GM12864 (cell line): ENCODE measurements at places on chromosomes 2 and 18.

GRCh38 chr2:191369034-191369433 lies 123.8 kb downstream of the MYO1B start:
- DNase-seq, result no peak

DNA sequence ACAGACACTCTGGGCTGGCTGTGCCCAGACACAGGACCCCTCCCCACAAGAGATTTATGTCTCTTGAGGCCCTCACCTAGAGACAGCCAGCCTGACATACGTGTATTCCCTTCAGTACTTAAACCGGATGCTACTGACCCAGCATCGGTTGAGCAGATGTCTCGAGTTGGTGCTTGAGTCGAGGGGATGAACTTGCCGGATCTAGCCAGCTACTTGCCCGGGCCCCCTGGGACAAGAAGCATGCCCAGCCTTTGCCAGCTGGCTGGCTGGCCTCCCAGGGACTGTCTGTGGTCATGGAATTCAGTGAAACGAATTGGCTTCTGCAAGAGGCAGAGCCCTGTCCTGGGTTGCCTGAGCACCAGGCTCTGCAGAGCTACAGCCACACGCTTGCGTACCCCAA lies 36.0 kb downstream of the DNMT3A start:
- DNase-seq, result no peak

- no peak for DNase-seq
These were observed 137.9 kb upstream of the PID1 start for GRCh38 chr2:229408962-229409361.

GRCh38 chr2:32947484-32948143 lies 861 bp downstream of the LTBP1 start:
- DNase-seq, result no peak

DNA sequence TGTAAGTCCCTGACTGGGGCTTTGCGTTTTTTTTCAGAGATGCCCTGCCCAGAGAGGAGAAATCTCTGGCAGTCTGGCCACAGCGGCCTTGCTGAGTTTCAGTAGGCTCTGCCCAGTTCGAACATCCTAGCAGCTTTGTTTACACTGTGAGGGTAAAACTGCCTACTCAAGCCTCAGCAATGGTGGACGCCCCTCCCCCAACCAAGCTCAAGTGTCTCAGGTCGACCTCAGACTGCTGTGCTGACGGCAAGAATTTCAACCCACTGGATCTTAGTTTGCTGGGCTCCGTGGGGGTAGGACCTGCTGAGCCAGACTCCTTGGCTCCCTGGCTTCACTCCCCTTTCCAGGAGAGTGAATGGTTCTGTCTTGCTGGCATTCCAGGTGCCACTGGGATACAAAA lies 31.7 kb downstream of the L3MBTL4 start:
- no peak for DNase-seq

- DNase-seq, result no peak
These were observed 3.3 kb downstream of the PDCD1 start for GRCh38 chr2:241855245-241855887.

DNA sequence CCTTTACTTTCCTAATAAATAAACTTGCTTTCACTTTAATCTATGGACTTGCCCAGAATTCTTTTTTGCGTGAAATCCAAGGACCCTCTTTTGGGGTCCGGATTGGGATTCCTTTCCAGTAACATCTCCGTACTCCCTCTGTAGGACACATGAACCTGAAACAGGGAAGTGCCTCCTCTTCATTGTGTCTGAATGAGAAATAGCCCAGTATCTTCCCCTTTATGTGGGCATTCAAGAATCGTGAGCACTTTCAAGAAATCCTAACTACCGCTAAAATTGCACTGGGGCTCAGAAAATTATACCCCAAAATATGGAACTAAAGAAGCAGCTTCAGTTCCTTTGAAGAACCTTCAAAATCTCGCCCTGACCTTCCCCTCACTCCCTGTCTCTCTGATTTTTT lies 7.8 kb upstream of the POMC start:
- no peak for DNase-seq

DNA sequence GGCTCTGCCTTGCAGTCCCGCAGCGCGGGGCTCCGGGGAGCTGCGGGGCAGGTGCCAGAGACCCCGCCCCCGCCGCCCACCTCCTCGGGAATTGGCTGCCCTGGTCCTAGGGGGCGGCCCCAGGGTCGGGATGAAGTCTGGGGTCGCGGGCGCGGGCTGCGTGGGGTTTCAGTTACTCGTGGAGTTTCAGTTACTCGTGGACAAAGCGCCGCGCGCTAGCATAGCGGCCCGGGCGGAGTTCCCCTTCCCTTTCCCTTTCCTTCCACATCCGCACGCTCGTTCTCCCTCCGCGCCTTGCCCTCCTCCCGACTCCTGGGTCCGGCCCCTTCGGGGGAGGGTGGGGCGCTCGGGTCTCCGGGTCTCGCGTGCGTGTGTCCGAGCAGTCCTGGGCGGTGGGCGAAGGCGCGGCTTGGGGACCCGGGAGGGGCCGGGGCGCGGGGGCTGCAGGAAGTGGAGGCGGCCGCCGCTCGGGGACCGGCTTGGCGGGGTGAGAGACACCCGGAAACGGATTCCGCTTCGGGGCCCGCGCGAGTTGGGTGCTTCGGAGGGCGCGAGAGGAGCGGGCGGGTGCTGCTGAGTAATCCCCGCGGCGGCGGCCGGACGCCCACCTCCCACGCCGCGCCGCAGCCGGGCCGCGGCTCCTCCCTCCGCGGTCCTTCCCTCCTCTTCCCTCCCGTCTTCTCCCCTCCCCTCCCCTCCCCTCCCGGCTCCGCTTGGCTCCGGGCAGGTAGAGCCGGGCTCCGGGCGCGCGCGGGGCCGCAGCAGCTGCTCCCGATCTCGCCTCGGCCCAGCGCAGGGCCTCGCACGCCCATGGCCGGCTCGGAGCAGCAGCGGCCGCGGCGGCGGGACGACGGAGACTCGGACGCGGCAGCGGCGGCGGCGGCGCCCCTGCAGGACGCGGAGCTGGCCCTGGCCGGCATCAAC lies at the start of gene TTC39C:
Gene TTC39C (plus strand): TSS at position 693 of the 924 bp plus-strand sequence. CDS start 118 bp downstream, at position 811.
- DNase-seq, result no peak

DNA sequence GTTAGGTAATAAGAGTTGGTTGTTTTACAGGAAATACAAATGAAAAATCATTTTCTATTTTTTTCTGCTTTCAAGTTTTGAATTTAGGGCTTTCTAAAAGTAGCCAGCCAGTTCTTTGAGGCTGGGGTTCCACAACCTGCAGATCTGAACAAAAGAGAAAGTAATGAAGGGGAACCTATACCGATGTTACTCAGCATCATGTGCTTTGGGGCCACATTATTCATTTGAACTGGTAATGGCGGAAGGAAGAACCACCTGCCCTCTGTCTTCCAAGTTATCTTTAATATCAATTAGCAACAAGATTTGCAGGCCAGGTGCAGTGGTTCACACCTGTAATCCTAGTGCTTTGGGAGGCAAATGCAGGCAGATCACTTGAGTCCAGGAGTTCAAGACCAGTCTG lies 12.9 kb upstream of the MRO start:
- no peak for DNase-seq

- no peak for DNase-seq
These were observed 119.2 kb upstream of the FHL2 start for GRCh38 chr2:105517814-105518705.

DNA sequence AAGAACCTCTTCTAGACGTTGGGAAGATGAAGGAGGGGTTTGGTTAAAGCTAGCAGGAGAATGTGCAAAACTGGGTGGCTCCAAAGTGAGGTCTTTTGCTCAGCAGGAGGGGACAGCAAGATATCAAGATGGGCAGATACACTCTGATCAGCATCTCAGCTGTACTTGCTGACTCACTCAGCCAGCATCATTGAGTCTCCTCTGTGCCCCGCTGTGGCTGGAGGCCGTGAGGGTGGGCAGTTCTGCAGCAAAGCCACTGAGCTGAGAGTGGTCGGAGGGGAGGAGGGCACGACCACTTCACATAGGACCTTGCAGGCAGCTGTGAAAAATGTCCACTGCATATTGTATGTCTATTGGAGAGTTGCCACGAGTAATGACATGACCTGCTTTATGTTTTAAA lies 152.0 kb downstream of the CAPN13 start:
- DNase-seq, result no peak

DNA sequence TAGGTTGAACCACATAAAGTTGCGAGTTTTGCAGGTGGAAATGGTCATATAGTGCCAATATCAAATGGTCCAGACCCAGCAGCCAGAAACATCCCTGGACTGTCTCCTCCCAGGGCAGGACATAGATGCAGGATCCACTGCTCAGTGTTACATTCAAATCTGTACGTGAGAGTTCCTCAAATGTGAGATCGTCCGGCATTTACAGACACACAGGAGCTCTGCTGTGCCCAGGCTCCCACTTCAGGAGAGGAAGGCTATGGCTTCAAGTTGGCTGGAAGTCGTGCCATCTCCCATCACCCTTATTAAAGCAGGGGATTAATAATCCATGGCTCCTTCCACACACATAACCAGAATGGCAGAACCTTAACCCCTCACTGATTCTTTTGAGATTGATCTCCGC lies 688.2 kb upstream of the HS6ST1 start:
- DNase-seq, result no peak

DNA sequence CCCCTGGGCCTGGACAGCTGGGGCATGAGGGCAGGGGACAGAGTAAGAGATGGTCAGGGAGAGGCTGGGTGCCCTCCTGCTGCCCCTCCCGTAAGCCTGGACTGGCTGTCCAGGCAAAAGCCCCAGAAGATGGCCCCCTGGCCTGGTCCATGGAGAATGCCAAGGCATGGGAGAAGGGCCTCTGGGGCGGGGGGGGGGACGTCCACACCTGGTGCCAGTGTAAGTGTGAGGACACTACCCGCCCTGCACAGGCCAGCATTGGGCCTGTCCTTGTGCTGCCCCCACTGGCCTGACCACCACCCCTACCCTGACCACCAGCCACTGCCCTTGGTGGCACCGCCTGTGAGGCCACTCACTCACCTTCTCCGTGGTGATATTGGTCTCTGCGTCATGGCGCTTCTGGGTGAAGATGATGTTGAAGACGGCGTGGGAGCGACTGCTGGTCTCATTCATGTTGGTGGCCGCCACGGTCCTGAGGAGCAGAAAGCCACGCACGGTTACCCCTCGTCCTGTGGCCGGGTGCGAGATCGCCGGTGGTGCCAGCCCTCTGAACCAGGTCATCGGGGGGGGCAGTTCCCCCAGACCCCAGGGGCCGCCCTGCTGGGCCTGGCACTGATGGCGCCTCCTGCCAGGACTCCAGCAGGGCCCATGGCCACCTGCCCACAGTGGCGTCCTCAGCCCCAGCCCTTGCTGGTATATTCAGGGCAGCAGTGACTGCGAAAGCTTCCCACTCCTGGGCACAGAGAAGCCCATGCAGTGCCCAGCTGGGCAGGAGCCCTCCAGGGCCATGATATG lies 35.2 kb downstream of the KIF1A start:
- no peak for DNase-seq

DNA sequence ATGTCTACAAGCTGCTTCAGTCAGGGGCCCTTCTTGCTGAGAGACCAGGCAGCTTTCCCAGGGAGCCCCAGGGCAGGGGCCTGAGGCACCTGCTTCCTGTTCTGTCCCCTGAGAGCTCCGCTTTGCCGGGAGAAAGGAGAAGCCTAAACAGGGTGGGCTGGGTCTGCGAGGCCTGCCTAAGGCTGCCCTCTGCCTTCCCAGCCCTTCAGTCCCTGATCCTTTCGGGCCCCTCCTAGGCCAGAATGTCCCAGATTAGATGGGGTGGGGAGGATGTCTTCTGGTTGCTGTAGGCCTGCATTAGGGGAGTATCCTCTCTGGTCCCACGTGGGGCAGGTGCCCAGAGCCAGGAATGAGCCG lies 72.4 kb downstream of the TGOLN2 start:
- no peak for DNase-seq

DNA sequence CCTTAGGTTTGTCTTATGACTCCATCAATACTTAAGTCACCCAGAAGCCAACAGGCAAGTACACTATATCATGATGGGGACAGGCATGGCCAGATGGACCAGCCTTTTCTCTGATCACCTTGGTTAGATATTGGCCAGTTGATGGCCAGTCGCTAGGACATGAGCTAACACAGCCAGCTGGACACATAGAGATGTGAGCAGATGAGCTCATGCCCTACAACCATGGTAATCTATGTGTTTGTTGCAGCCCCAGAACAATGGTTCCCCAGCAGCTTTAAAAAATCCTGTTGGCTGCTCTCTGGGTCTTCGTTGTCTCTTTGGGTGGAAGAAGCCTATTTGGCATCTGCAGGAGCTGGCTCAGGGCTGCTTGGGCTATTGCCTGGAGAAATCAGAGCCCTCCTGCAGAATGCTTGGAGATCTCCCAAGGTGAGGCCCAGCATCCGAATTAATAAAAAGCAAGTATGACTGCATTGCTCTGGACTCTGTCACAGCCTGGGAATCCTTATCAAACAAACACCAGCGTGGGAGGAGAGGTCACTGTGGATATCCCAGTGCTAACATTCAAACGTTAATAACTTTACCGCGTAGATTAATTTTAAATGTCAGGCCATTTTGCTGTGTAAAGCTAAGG lies 62.3 kb upstream of the KLHL29 start:
- no peak for DNase-seq

- DNase-seq, result no peak
These were observed 3.0 kb downstream of the PAX8 start for GRCh38 chr2:113275556-113276215.

GRCh38 chr18:26806224-26806623 lies 59.3 kb downstream of the AQP4 start:
- no peak for DNase-seq
